Cardiac ventricle fibroblast (primary cell): ENCODE measurements at places on chromosomes 3 and 15. TPM values are rescaled to one million over a fixed set of nuclear protein-coding genes. Genes with fewer than 3 reads are reported as not detected.

Gene GRM2
- total RNA-seq = not detected in 2 replicates

Gene PDCD10
- 33.4 and 37.6 TPM in 2 replicates for total RNA-seq

Gene GPR27
- total RNA-seq = 0.06 and 0.54 TPM in 2 replicates

Gene CNTN4
- not detected in 2 replicates for total RNA-seq

Gene OR4M2
- total RNA-seq = not detected in 2 replicates

Gene ADAMTS7
- total RNA-seq = 12.6 and 13.6 TPM in 2 replicates

Gene CKMT1B
- 0.39 TPM in 1 of 2 replicates, not detected in the other for total RNA-seq

Gene STRIT1
- not detected in 2 replicates for total RNA-seq

Gene TCTA
- 26.6 and 29.1 TPM in 2 replicates for total RNA-seq

Gene TRAT1
- not detected in 2 replicates for total RNA-seq

Gene CNTN6
- total RNA-seq = not detected in 2 replicates

Gene RHOV
- not detected in 2 replicates for total RNA-seq

Gene BFSP2
- not detected in 2 replicates for total RNA-seq

Gene LINS1
- total RNA-seq = 6.1 and 9.5 TPM in 2 replicates

Gene C3orf33
- total RNA-seq = 1.2 and 3.1 TPM in 2 replicates

Gene KNG1
- total RNA-seq = not detected in 2 replicates

Gene CIAO2A
- total RNA-seq = 50.0 and 57.8 TPM in 2 replicates

Gene MYO5A
- total RNA-seq = 13.8 and 15.8 TPM in 2 replicates

Gene CHCHD4
- total RNA-seq = 10.2 and 11.0 TPM in 2 replicates

Gene CCK
- not detected in 2 replicates for total RNA-seq

Gene C3orf85
- not detected in 2 replicates for total RNA-seq

Gene SLC6A1
- total RNA-seq = not detected in 2 replicates

Gene SAMMSON
- not detected in 2 replicates for total RNA-seq

Gene TRPM1
- not detected in 2 replicates for total RNA-seq

Gene CHSY1
- 40.1 and 46.7 TPM in 2 replicates for total RNA-seq

Gene PLOD2
- total RNA-seq = 136 and 152 TPM in 2 replicates

Gene TJP1
- 27.7 and 28.8 TPM in 2 replicates for total RNA-seq

Gene RASL12
- total RNA-seq = 6.7 and 8.1 TPM in 2 replicates

Gene ACKR2
- total RNA-seq = 0.39 and 1.00 TPM in 2 replicates

Gene XYLB
- 3.8 and 8.4 TPM in 2 replicates for total RNA-seq

Gene SCN11A
- total RNA-seq = 0.12 and 0.15 TPM in 2 replicates

Gene ZNF501
- 3.8 and 4.6 TPM in 2 replicates for total RNA-seq

Gene GOLGA8O
- 1.6 TPM in 1 of 2 replicates, not detected in the other for total RNA-seq

Gene SCAANT1
- total RNA-seq = not detected in 2 replicates
